IMR-90 (cell line): ENCODE measurements at places on chromosomes 1 and 21.
A peak's percentile ranks its signal among the peaks of the same experiment; 100 is the strongest.

GRCh38 chr1:153246018-153246417 lies 13.5 kb upstream of the LORICRIN start:
- DNase-seq: no peak

GRCh38 chr21:24577301-24577700 lies 1030.0 kb downstream of the MRPL39 start:
- DNase-seq: no peak

DNA sequence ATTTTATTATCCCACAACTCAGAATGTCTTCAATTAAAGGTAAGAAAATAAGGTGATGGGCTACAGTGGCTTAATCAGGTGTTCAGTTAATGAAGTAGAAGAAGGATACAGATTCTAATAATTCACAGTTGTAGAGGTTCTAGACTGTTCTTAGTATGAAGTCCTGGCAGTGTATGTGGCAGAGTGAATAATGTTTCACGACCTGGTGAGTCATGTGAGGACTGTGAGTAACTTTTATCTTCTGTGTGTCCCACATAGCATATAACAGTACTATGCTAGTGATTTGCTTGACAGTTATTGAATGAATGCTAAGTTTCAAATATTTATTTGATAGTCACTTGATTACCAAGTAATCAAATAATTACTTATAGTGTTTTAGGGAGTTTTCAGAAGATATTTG lies 20.0 kb downstream of the SLC16A4 start:
- DNase-seq: peak; percentile 77

DNA sequence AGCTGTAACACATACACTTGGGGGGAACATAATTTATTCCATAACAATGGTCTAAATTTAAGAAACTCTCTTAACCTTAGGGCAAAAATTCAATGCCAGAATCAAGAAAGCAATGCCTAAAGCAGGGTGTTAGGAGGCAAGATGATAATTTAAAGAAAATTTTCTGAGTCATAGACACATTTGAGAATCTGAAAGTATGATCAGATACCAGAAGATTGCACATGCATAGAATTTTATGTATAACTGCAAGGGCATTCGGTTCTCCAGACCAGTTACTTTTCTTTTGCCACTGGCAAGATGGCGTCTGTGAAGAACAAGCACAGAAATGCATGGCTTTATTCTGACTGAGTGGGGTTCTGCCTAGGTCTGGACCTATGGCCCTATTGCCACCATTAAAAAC lies 64.4 kb upstream of the IPO9 start:
- DNase-seq: no peak

DNA sequence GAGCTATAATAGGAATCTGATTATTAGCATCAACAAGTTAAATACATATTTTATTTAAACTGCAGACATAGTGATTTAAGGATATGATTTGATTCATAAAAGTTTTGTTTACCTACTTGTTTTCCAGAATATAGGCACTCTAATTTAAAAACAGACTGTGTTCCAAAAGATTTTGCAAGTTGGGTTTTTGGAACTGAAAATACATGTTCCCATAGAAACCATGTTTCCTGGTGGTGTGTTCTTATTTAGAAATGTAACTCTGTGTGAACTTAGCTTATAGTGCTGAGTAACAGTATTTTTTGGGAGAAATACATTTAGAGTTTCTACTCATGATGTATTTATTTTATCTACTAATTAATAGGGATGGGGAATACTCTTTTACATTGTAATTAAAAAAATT lies 21.8 kb downstream of the USP25 start:
- no peak for DNase-seq

GRCh38 chr1:94582565-94582964 lies 41.0 kb upstream of the F3 start:
- no peak for DNase-seq

DNA sequence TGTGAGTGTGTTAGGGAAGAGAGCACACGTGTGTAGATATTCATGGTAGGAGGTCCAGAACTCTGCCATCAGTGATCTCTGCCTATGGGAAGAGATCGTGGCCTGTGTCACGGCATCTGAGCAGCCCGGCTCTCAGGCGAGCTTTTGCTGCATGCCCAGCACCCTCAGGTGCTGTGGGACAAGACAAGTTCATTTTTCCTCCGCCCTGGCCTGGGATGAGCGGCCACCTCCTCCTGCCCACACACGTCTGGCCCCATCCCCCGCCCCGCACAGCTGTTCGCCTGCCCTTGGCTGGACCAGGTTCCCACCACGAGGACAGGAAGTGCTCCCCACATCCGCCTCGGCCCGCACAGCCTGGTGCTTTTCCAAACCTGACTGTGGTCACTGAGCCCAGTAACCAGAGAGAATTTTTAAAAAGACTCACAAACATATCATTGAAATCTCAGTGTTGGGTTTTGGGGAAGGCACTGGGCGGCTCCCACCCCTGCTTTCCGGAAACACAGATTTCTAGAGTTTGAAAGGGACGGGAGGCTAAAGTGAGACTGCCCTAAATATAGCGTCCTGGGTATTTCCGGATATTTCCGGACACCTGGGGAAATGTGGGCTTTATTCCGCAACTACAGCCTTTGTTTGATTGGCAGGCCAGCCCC lies 18.0 kb downstream of the BMP8A start:
- DNase-seq: peak; percentile 38

DNA sequence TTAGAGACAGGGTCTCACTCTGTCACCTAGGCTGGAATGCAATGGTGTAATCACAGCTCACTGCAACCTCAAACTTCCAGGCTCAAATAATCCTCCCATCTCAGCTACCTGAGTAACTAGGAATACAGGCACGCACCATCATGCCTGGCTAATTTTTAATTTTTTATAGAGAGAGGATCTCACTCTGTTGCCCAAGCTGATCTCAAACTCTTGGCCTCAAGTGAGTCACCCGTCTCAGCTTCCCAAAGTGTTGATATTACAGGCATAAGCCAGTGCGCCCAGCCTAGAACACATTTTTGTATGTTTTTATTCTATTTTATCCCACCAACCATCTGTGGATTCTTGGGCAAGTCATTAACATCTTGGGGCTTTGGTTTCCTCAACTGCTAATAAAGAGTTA lies 100.5 kb downstream of the AK5 start:
- peak; percentile 66 for DNase-seq

GRCh38 chr1:52157582-52157981 lies 15.7 kb downstream of the ZFYVE9 start:
- DNase-seq: peak; percentile 59

GRCh38 chr1:52239708-52240001 lies 97.8 kb downstream of the ZFYVE9 start:
- no peak for DNase-seq

DNA sequence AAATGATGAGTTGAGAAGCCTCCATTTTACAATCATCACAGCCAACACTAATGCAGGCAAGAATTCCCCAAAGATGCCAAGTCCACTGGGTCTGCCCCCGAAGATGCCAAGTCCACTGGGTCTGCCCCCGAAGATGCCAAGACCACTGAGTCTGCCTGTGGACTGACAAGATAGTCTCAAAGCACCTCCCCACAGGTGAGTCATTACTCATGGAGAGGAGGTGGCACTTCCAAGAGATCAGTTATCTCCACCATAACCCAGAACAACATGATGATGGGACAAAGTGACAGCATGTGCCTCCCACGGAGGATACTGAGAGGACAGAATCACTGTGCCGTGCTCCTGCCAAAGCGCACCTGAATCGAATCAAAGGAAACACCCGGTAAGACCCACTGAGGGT lies 4.8 kb downstream of the PTTG1IP start:
- no peak for DNase-seq

DNA sequence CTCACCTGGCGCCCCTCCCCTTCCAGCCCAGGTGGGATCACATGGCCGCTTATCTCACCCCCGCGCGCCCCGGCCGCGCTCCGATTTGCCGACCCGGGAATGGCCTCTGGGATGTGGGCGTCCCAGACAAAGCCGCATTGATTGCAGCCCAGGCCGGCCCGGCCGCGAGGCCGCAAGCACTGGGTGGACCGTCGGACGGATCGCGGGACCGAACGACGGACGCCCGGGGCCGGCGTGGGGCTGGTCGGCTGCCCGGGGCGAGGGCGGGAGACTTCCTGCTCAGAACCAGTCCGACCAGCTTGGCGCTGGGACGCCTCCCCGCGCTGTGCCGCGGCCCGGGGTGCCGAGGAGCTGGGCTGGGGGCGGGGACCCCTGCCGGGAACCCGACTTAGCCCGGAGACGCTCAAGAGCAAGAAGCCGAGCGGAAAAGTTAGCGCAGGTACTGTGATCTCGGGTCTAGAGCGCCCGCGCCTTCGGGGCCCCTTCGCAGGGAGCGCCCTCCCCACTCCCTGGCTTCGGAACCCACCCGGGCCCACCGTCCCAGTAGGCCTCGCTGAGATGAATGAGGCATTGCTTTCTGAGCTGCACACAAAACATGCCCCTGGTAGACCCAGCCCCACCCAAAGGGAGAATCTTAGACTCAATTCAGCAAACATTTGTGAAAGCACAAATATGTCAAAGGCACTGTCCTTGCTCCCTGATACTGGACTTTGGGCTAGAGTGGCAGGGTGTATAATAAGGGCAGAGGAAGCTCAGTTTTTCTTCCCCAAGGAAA lies 415 bp upstream of the LAD1 start:
- no peak for DNase-seq

GRCh38 chr1:159924025-159924790 lies 1.1 kb downstream of the TAGLN2 start:
- DNase-seq: peak; percentile 89

- no peak for DNase-seq
Measured at GRCh38 chr1:94384485-94385265, 33.5 kb upstream of the ABCD3 start.
